ENCODE measurements at places on chromosomes 2 and 18.

DNA sequence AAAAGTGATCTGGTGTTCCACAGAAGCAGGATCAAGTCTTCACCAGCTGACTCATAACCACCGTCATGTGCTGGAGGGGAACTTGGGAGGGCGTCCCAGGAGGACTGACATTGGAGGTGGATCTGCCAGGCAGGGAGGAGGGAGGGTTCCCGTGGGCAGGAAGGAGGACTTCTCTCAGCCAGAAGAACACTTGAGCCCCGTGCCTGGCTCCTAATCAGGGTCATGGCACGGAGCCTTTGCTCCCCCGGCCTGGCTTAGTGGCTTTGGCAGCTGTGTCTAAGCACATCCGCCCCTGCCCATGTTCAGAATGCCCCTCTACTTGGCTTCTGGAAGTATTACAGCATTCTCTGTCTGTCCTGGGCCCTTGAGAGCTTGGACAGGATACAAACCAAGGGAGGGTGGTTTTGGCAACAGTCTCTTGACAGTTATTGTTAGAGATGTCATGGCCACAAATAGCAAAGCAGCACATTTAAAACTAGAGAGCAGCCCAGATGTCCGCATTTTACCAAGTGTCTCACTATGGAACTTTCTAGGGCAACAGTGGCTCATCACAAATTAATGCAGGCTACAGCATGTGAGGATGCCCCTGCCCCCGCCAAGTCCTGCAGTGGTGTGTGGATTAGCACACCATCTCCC, 11.5 kb downstream of the PPP1R7 start:
- DNase-seq, result peak; percentile 4

GRCh38 chr2:171513719-171514160, 8.5 kb upstream of the CYBRD1 start:
- DNase-seq, result no peak

- DNase-seq, result peak; percentile 95
Measured at GRCh38 chr2:128638341-128639119, 319.9 kb upstream of the HS6ST1 start.

DNA sequence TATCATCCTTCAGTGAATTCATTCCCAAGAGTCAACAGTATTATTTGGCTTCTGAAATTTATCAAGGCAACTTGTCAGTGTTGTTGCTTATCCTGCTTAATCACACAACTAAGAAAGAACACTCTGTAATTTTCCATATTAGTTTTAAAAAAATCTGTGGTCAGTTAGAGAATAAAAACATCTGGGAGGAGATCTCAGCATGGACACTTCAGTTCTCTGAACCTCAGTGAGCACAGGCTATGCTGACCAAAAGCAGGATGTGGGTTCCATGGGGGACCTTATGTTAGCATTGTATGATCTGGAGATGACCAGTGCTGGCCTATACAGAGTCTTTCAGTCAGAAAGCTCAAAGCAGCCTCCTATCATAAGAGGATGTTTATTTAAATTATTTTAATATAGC, 79.1 kb upstream of the KLHL14 start:
- no peak for DNase-seq

DNA sequence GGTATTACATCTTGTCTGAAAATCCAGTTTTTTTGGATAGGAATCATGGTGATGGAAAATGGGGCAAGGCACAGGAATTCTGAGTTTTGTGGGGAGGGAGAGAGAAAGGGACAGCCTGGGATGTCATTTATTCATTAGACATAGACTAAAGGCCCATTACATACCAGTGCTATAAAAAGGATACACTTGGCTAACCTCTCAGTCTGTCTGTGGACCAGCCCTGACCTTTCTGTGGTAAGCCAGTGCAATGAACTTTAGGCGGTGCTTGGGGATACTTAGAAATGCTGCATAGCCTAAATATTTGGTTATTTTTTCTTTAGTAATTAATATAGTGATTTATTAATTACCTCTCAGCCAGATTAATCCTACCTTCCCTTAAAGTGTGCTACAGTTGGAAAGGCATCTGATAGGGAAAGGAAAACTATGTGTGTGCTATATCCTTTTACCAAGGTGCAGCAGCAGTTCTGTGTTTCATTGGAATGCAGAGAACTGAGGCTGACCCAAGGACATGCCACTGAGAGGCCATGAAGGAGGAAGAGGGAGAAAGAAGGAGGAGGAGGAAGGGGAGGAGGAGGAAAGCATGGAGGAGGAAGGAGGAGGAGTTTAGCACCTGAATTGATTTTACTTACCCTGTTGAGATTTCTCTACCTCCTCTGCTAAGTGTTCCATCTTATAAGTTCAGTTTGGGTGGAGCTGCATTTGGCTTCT, 37.5 kb downstream of the KCNS3 start:
- DNase-seq, result no peak

DNA sequence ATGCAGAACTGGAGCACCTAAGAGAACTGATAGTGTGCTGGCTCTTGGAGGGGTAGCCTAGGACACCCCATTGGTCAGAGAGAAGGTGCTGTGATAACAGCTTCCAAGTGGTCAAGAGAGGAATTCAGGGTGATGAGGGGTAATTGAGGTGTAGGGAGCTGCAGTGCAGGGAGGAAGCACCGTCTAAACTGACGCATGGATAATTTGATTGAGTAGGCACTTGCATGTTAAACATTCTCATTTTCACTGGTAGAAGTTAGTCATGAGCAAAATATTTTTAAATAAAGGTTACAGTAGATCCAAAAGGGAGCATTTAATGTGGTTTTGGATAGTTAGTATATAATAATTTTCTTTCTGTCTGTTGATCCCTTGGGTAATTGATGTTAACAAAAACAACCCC, 155.1 kb upstream of the TCF4 start:
- DNase-seq, result no peak

GRCh38 chr2:153873052-153874048, 1.6 kb downstream of the GALNT13 start:
- DNase-seq, result peak; percentile 75

DNA sequence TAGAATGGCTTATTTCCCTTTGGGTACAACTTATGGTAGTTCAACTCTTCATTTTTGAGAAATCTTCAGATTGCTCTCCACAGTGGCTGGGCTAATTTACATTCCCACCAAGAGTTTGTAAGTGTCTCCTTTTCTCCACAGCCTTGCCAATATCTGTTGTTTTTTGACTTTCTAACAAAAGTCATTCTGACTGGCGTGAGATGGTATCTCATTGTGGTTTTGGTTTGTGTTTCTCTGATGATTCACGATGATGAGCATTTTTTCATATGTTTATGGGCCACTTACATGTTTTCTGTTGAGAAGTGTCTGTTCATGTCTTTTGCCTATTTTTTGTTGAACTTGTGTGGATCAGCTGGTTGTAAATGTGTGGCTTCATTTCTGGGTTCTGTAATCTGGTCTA, 871.0 kb downstream of the EPHA4 start:
- DNase-seq, result no peak

GRCh38 chr18:519019-519879, 18.7 kb upstream of the COLEC12 start:
- no peak for DNase-seq

GRCh38 chr2:188600536-188601210, 309.0 kb downstream of the GULP1 start:
- DNase-seq, result no peak

- no peak for DNase-seq
Measured at GRCh38 chr2:63261137-63261621, 210.5 kb downstream of the OTX1 start.

DNA sequence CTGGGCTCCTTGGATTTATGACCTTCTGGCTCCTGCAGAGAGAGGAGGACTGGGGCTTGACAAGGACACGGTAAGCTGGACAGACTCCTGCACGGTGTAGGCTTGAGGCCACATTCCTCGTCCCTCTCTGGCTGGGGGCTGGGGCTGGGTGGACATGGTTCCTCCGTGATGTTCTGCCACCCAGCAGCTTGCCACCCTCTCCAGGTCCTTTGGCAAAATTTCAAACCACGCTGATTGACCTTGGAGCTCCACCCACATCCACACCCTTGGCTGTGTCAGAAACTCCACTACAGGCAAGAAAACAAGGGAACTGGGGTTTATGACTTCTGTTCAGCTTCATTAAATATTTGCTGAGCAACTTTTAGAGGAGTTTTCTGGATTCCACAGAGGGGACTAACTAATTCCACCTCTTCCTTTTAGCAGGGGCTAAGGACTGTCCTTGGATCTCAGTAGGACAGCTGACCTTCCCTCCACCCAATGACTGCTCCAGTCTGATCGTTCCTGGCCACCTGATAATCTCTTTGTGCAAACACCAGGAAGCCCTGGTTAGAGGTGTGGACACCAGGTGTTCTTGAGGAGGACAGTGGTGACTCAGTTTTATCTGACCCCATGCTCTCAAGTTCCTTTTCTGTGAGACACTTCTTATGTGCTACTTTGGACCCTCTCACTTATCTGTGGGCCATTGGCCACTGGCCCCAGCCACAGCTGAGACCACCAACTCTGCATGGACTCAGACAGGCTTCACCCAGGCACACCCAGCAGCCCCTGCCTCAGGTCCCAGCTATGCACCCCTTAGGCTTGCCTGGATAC, 29.3 kb downstream of the GPR55 start:
- DNase-seq, result no peak

- DNase-seq, result peak; percentile 79
Measured at GRCh38 chr2:236715491-236715961, 145.9 kb downstream of the ACKR3 start.

- DNase-seq, result no peak
Measured at GRCh38 chr2:204049635-204050034, 113.1 kb downstream of the ICOS start.
